ENCODE measurements at places on chromosomes 4 and X.

- no peak for DNase-seq
These were observed 85.1 kb downstream of the PDK3 start for GRCh38 chrX:24550166-24550565.

- DNase-seq = no peak
These were observed 126.0 kb downstream of the LDB2 start for GRCh38 chr4:16772366-16772850.

- no peak for DNase-seq
These were observed 251.5 kb downstream of the RASL11B start for GRCh38 chr4:53113431-53114225.

GRCh38 chr4:337932-338758, 531 bp downstream of the ZNF141 start:
- no peak for DNase-seq

DNA sequence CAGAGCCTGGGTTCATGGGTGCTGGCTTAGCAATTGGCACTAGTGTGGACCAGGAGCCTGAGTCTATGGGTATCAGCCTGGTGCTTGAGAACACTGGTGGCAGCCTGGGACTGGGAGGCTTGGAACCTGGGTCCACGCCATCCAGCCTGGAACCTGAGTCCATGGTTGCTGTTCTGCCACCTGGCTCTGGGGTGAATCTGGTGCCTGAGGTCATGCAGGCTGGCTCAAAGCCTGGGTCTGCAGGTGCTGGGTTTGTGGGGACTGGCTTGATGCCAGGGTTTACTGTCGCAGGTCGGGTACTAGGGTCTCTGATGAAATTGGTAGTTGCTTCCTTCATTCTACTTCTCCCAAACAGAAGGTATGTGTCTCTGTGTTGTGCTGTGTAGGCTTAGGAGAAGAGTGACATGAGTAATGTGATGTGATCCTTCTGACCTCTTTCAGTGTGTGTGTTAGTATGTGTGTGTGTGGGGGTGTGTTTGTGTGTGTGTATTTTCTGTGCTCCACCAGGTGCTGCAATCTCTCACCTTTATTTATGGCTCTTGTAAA, 517.0 kb upstream of the EPHA5 start:
- no peak for DNase-seq

- DNase-seq = peak; percentile 29
These were observed 5.1 kb downstream of the USP27X start for GRCh38 chrX:49884290-49884862.

- DNase-seq = no peak
These were observed 157.5 kb upstream of the ATP6AP2 start for GRCh38 chrX:40423299-40423698.

- DNase-seq = no peak
These were observed 129.9 kb upstream of the ATOH1 start for GRCh38 chr4:93698686-93699085.

- no peak for DNase-seq
These were observed 20.2 kb downstream of the MMRN1 start for GRCh38 chr4:89914609-89915550.

GRCh38 chrX:3504916-3505315, 158.5 kb upstream of the MXRA5 start:
- DNase-seq = no peak

DNA sequence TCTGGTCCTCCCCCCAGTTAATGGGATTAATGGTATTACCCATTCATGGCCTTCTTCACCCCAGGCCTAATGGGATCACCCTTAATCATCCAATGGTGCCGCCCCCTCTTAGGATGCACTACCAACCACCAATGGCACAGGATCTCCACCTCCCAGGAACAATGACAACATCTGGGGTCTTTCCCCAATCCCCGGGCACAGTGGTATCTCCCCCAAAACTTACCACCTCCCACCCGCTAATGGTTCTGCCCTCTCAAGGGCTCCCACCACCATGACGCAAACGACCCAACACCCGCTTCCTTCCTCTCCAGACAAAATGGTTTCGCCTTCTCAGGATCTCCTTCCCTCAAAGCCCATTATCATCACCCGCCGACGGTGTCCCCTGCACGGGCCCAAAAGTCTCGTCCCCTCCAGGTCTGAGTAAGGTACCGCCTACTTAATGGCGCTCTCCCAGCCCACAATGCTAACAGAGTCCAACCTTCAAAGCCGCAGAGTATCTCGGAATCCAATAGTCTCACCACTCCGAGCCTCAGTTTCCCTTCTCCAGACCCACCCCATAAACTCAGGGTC, 458 bp downstream of the GRIPAP1 start:
- no peak for DNase-seq

DNA sequence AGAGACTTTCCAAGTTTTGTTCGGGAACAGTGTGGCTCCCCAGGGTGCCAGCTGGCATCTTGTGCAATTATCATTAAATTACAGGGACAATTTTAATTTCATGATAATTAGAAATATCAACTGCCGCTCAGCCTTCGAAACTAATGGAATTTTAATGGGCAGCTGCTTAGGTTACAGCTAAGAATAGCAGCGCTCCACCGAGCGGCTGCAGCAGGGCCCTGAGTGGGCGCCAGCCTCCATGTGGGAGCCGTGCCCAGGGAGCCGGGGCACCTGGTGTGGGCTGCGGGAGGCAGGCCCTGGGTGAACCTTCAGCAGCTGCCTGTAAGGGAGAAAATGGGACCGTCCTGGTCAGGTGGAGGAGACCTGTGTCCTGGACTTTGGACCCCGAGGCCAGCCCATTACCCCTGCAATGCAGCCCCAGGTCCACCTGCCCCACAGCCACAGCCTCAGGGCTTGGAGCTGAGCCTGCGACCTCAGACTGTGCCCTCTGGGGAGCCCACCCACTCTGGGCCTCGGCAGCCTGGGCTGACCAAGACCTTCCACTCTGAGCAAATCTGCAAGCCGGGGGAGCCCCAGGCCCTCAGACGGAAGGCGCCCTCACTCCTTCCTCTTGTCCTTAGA, 21.1 kb downstream of the MSANTD1 start:
- DNase-seq = no peak

All from stimulated activated naive CD4-positive, alpha-beta T cell (primary cell).